ENCODE measurements at places on chromosomes 6 and 20. TPM values are rescaled to one million over a fixed set of nuclear protein-coding genes. Genes with fewer than 3 reads are reported as not detected.
A peak's percentile ranks its signal among the peaks of the same experiment; 100 is the strongest.

GRCh38 chr6:89032599-89032998 lies 48.0 kb upstream of the PNRC1 start:
- no peak overlapping the region for H3K4me3 ChIP-seq
- H3K27ac ChIP-seq: no peak overlapping the region
- H3K4me1 ChIP-seq: no peaks in the 10 kb centered on the region
- no peaks in the 10 kb centered on the region for H3K27me3 ChIP-seq
- no peaks in the 10 kb centered on the region for H3K36me3 ChIP-seq
- no peak for DNase-seq

- no peaks in the 10 kb centered on the region for H3K36me3 ChIP-seq
- DNase-seq: no peak
- H3K4me1 ChIP-seq: no peaks in the 10 kb centered on the region
- H3K27ac ChIP-seq: no peak overlapping the region
These were observed 184.4 kb downstream of the CDH26 start for GRCh38 chr20:60142587-60142986.

DNA sequence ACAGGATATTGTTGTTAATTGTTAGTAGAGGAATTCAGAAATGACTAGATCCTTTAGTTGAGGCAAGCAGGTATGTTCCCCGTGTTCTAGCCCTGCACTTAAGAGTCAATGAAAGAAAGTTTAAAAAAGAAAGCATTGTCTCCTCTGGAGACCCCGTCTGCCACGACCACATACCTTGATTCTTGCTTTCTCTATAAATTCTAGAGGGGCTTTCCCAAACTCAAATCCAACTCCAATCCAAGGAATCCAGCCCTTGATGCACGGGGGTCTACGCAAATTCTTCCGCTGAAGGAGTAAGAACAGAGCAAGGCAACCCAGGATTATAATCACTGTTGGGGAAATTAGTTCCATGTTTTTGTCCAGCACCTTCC lies 401 bp downstream of the CYP39A1 start:
- H3K4me3 ChIP-seq: peak overlapping the region; percentile 77
- peaks cover 23% of the 10 kb centered on the region for H3K27me3 ChIP-seq
- no peak for DNase-seq
- H3K36me3 ChIP-seq: no peaks in the 10 kb centered on the region

USP49 gene
- 9.9 TPM for total RNA-seq

Measured in B cell (primary cell).